ENCODE measurements at places on chromosomes 13 and 19. TPM values are rescaled to one million over a fixed set of nuclear protein-coding genes. Genes with fewer than 3 reads are reported as not detected.

DNA sequence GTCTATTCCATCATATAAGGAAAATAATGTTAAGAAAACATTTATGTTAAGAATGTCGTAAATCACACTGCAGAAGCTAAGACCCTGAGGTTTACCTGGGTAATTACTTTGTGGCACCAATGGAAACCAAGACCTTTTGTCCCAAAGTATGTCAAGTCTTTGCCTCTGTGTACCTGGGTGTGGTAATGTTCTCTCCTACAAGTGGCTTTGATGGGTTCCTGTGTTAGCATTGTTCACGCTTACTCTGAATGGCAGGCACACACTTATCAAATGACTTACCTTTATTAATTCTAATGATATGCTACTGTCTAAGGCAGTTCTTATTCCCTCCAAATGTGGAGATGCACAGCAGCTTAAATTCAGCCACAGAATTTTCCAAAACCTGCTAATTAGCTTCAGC, 206.1 kb downstream of the KCTD12 start:
- DNase-seq, result no peak

DNA sequence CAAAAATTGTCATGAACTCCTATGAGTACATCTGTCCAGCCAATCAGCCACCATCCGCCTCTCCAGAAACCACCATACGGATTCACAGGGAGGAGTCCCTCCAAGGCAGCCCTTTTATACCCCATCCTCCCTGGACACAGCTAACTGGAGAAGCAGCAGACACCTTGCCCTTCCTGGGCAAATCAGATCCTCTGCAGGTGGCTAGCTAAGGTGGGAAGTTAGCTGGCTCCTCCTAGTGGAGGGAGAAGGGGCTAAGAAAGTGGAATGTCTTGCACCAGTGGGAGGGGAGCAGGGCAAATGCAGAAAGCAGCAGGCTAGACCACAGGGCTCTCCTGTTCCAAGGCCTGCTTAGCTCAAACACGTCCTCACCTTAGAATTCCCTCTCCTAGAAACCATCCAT, 46.2 kb upstream of the UQCRFS1 start:
- DNase-seq, result no peak

- no peak for DNase-seq
Observed at GRCh38 chr13:20217168-20217567, 15.0 kb downstream of the GJB6 start.

DNA sequence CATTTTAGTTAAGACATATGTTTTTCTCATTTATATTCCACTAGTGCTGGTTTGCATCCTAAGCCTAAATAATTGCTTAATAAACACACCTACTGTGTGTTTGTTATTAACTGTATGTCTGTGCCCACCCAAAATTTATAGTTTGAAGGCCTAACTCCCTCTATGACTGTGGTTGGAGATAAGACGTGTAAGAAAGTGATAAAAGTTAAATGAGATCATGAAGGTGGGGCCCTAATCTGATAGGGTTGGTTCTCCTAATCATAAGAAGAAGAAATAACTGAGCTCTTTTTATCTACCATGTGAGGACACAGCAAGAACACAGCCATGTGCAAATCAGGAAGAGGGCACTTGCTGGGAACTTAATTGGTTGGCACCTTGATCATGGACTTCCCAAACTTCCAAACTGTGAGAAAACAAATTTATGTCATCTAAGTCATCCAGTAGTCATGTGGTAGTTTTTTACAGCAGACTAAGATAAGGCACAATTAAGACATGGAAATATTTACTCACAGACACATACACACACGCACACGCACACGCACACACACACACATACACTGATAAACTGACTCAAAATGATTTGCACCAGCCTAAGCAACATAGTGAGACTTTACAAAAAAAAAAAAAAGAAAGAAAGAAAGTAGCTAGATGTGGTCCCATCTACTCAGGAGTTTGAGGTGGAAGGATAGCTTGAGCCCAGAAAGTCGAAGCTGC, 662.1 kb downstream of the PCDH9 start:
- no peak for DNase-seq

- DNase-seq, result peak; percentile 38
Observed at GRCh38 chr19:48999481-49000325, 6.0 kb downstream of the RUVBL2 start.

- no peak for DNase-seq
Observed at GRCh38 chr13:69660155-69660554, 447.5 kb upstream of the ATXN8OS start.

GRCh38 chr19:749811-750210, 1.1 kb upstream of the MISP start:
- DNase-seq, result no peak

- DNase-seq, result peak; percentile 81
Observed at GRCh38 chr13:99990126-99990977, 8.8 kb downstream of the ZIC2 start.

DNA sequence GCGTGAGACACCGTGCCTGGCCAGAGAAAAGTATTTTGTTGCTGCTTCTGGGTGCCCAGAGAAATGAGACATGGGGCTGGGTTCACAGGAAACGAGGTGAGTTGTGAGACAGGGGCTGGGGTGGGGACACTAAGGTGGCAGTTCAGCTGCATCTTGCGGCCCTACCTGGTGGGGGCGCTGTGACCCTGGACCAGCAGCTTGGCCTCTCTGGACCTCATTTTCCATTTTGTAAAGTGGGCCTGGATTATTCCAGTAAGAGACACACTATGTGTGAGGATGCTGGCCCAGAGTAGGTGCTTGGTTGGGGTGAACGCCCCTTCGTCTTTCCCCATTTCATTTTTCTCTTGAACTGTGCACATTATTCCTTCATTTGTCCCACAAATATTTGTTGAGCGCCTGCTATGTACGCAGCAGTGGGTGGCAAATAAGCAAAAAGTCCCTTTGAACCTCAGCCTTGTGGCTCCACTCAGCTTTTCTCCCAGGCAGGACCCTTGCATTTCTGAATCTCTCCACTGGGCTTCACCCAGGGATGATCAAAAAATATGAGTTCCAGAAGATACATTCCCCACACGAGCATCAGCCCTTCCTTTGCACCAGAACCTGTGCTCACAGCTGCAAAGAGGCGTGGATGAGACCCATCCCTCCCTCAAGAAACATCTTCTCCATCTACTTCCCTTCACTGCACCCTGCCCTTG, 26.6 kb upstream of the OR10H1 start:
- no peak for DNase-seq

- no peak for DNase-seq
Observed at GRCh38 chr13:76769271-76769791, 116.9 kb downstream of the KCTD12 start.

The ADAMTSL5 gene
- 0.62 TPM for total RNA-seq

The ATP8A2 gene
- total RNA-seq, result not detected

The PLK5 gene
- total RNA-seq, result not detected
